Trophoblast cell (in vitro differentiated cells and primary cell): ENCODE measurements at places on chromosomes 3 and 15.

DNA sequence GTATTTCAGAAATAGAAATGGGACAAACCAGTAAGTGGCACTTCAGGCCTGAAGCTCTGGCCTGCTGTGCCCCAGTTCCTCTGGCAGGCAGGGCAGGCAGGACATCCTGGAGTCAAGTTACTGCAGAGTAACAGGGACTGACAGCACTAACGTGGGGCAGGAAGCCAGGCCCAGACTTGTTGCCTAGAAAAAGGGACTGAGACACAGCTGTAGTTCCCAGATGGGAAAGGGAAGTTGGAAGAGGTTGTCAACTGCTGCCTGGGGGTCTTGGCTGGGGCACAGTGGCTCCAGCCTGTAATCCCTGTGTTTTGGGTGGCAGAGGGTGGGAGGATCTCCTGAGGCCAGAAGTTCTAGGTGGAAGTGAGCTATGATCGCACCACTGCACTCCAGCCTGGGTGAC, 171.9 kb downstream of the FMN1 start:
- DNase-seq = no peak

- no peak for DNase-seq
Measured at GRCh38 chr15:65907661-65908060, 38.4 kb downstream of the RAB11A start.

DNA sequence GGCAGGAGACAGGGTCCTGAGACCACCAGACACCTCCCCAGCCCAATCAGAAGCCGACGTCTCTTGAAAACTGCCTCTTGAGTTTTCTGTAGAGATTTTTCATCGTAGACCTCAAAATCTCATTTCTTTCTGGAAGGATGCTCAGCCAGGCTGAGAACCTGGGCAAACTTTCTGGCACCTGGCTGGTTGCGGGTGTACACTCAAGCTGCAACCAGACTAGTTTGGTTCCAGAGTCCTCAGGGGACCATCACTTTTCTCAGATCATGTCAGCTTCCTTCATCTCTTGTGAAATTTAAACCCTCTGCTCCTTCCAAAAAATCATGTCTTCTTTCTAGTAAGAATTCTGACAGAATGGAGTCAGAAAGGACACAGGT, 45.1 kb downstream of the CMTM7 start:
- no peak for DNase-seq

GRCh38 chr3:27176256-27176655, 192.9 kb downstream of the NEK10 start:
- DNase-seq = no peak

- DNase-seq = no peak
Measured at GRCh38 chr15:77029166-77030047, 34.5 kb downstream of the PSTPIP1 start.

GRCh38 chr15:72927451-72927850, 124.8 kb upstream of the NEO1 start:
- no peak for DNase-seq

DNA sequence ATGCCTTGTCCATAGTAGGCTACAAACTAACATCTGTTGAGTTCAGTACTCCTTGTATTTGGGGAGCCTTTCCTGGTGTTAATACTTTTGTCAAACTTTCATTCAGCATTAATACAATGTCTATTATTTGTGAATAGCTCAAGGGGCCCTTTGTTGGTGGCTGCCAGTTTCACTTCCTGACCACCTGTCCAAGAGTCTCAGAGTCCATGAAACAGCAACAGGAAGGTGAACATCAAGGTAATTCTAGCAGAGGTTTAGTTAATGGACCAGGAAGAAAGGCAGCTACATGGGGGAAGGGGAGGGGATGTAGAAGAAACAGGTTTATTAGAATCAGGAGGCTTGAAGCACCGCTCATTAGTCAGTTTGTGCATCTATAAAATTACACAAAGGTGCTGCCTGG, 386.9 kb downstream of the PDCD6IP start:
- DNase-seq = no peak
